Stimulated activated CD8-positive, alpha-beta memory T cell treated with anti-CD3 and anti-CD28 coated beads, Interleukin-15, amount 100 ng/mL, for 1 hour (primary cell): ENCODE measurements at places on chromosomes 3 and 15.

GRCh38 chr3:114442246-114442645 is 148.4 kb downstream of the TIGIT start:
- DNase-seq, result no peak

GRCh38 chr3:142875583-142876207 is 13.2 kb downstream of the PCOLCE2 start:
- DNase-seq, result no peak

DNA sequence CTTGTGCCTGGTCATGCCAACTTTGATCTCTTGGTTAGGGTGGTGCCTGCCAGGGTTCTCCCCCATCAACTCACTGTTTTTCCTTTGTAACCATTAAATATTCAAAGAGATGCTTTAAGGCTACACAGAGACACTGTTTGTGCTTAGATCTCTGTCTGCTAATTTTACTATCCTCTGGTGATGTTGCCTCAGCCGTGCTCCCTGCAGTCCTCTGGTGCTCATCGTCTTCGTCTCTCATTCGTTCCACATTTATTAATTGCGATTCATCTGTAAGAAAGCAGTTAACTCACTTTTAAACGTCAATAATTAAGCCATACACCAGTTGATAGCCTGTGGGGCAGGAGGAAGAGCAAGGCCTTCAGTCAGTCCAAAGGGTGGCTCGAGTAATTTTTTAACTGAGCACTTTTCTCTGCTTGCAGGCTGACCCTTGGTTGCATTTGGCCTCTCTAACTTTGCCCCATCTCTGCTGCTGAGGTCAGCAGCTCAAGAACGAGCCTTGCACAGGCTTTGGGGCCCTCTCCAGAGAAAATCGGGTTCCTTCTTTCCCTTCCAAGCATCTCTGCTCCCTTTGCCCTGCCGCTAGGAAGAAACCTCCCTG is 62.9 kb downstream of the KLF15 start:
- DNase-seq, result no peak

DNA sequence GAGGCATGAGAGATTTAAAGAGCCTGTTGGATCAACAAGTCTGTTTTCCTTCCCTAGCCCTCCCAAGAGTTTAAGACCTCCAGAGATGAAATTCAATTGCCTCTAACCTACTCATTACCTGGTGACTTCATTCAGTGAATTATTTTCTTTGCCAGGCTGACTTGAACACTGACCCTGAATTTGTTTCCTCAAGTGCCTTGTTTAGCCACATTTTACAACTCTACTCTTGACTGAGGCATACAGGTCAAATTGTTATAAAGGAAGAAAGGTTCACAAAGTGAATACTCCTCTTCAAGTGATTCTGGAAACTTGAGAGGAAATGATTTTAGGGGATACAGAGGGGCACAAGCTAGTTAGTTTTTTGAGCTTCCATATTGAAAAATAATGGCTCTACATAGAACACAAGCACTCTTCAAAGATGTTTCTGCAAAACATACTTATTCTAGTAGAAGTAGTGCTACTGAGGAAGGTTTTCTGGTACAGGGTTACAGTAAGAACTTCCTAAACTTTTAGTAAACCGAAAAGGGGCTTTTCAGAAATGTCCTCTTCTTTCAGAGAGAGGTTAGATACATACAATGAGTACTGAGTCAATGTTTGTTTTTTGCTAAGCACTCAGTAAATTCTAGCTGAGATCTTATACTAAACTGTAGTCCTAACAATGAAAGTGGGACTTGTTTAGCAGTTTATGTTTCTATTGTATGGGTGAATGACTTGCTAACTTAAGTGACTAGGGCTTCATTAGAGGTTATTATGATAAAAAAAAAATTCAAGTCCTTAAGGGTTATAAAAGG is 137.4 kb upstream of the SATB1 start:
- no peak for DNase-seq

DNA sequence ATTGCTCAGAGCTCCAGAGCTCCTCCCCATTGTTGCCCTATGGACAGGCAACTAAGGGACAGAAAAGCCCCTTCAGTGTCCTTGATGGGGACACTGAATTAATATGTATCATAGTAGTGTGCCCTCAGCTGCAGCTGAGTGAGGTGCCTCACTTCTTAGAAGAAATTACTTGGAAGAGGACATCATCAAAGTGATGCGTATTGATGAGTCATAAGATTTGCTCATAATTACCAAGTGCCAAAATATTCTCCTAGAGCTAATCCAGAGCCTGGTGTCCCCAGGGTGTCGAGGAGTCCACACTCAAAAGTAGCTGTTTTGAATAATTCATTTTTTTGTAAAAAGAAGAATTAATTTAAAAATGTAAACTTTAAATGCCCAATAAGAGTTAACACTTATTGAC is 200.7 kb upstream of the SEMA6D start:
- DNase-seq, result no peak

DNA sequence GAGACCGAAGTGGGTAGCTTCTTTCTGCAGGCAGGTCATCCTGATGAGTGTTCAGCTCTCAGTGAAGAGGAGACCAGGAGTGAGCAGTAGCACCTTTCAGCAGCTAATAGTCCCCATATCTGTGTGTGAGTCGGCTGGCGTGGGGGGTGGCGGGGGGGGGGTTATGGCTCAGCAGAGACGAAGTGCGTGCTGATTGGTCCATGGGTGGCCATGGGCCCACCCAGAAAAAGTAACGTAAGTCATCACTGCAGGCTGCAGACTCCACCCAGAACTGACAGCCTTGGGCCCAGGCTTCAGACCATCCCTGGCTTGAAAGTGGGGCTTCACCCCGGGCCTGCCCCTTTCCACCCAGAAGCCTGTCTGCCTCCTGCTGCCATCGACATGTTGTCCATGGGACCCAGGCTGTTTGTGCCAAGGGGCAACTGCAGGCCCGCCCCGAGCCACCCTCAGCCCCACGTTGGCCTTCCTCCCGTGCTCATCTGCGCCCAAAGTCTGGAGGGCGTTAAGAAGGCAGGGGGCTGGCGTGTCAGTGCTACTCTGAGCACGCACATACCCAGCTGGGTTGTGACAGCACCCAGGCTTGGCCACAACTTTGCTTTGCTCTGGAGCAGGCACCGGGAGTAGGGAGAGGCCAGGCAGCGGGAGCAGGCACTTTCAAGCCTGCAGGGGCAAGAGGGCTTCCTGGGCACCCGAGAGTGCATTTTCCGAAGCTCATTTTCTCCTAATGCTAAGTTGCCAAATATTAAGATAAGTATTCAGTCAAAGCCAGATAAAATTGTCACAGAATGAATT is 511.7 kb upstream of the CDIN1 start:
- no peak for DNase-seq

- DNase-seq, result no peak
Measured at GRCh38 chr3:124786511-124787241, 56.4 kb downstream of the UMPS start.

- no peak for DNase-seq
Measured at GRCh38 chr3:147987549-147987948, 578.4 kb downstream of the ZIC1 start.

DNA sequence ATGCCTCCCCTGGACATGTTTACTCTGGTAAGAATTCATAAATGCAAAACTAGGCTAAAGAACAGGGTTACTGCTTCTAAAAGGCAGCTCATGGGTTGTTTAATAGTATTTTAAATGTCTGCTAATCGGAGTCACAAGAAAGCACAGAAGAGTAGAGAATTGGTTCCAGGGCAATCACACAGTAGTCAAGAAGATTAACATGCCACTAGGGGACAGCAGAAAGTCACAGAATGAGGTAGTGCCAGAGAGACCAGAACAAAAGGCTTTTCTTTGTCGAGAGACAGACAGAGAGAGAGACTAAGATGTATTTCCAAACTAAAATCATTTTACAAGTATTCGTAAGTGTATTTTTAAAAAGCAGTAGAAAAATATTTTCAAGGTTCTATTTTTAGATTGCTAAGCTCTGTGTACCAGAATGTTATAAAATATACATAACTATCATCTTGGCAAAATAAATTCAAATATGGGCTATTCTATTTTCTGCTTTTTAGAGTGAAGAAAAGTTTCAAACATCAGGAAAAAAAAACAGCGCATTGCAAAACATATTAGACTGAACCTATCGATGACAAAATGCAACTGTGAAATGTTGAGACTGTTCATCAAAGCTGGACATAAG is 78.3 kb upstream of the CDIN1 start:
- no peak for DNase-seq

- DNase-seq, result peak; percentile 64
Measured at GRCh38 chr3:53881691-53882593, at the start of gene ACTR8. ACTR8 (minus strand) TSS chr3:53882152; CDS start chr3:53882101, 51 bp downstream.

DNA sequence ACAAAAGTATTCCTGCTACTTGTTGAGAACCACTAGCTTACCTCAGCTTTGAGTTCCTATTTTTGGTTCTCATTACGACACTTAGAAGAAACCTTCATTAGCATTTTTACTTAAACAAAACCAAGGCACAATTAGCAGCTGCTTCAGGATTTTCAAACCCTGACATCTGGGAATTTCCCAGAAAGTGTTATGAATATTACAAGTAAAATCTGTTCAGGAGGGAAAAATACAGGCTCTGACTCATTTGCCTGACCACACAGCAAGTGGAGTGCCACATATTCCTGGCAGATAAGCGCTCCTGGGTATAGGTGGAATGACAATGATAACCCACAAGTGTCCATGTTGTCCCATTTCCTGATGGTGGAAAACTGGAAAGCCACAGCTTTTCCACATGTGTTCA is 10.3 kb upstream of the RFTN1 start:
- no peak for DNase-seq

DNA sequence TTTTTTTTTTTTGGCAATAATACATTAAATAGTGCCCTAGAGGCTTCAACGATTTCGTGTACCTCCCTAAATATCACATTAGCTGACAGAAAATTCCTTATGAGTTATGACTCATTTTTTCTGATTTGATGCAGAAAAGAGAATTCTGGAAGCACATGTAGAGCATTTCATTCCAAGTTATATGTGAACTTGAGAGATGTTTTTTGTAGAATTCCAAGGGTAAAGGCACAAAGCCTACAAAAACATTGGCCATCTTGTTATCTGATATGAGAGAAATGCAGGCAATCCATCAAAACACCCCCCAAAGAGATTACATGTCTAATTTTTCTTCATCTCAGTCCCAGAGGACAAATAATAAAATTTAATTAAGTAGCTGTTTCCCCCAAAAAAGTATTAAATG is 6.7 kb upstream of the PFN2 start:
- DNase-seq, result no peak

GRCh38 chr3:72615776-72616175 is 232.5 kb downstream of the SHQ1 start:
- no peak for DNase-seq

- DNase-seq, result no peak
Measured at GRCh38 chr3:188183452-188183851, 29.5 kb downstream of the LPP start.

GRCh38 chr3:11482021-11482420 is 161.7 kb downstream of the VGLL4 start:
- no peak for DNase-seq

DNA sequence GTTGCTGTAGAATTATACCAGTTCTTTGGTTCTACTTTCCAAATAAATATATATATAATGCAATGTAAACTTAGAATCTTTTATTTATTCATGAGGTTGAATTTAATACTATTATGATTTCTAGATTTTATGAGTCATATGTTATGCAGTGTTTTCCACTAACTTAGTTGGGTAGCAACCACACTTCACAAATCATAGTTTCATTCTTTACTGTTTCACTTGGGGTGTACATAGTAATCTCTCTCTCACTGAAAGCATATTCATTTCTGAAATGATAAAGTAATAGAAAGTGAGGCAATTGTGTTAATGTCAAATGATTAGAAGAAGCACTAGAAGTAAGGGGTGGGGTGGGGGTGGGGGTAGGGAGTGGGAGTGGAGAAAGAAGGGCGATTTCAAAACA is 52.6 kb downstream of the IQCH start:
- no peak for DNase-seq

- no peak for DNase-seq
Measured at GRCh38 chr15:89444241-89445225, 51.9 kb downstream of the RHCG start.

DNA sequence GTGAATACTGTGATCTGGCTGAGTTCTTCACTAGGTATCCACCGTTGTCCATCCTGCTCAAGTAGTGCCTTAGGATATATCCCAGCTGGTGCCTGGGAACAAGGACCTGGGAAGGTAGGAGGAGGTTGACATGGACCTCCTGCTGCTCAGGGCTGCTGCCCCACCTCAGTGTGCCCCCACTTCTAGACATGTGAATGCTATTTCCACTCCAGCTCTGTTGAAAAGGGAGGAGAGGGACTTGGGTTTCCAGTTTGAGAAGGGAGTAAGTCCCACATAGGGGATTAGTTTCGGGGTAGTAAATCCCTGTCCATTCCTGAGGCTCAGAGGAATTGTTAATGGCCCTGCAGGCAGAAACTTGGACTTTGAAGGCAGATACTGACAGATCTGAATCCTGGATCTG is 32.9 kb upstream of the ETV5 start:
- no peak for DNase-seq

DNA sequence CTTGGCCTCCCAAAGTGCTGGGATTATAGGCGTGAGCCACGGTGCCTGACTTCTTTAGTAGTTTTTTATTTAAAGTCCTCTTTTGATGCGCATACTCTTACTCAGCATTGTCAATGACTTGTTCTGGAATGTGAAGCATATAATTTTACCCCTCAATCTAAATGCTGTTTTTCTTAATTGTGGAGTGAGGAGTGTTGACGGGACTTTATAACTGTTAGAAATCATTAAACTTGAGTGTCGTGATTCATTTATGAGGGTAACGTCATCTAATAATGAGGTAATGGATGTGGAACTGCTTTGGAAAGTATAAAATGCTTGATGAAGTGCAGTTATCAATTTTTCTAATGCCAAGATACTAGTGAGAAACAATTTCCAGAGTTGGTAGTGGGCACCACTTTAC is 48.3 kb downstream of the PLS1 start:
- no peak for DNase-seq

GRCh38 chr15:83061680-83062079 is 5.4 kb downstream of the BTBD1 start:
- no peak for DNase-seq

GRCh38 chr3:141544697-141545096 is 57.9 kb downstream of the RASA2 start:
- DNase-seq, result no peak

GRCh38 chr3:109939817-109940216 is 602.5 kb upstream of the DPPA4 start:
- DNase-seq, result no peak
